ENCODE measurements at places on chromosomes 5 and 9.

GRCh38 chr9:136089697-136090045, 5.4 kb downstream of the NACC2 start:
- DNase-seq: no peak

GRCh38 chr9:111843971-111844370, 49.2 kb upstream of the SHOC1 start:
- DNase-seq: no peak

- DNase-seq: no peak
Measured at GRCh38 chr9:114291886-114292590, 30.9 kb upstream of the ORM1 start.

GRCh38 chr9:6272229-6272598, 56.0 kb upstream of the TPD52L3 start:
- DNase-seq: no peak

- DNase-seq: no peak
Measured at GRCh38 chr9:27749838-27750237, 176.6 kb upstream of the C9orf72 start.

GRCh38 chr5:96714951-96715451, 52.8 kb downstream of the CAST start:
- DNase-seq: no peak

DNA sequence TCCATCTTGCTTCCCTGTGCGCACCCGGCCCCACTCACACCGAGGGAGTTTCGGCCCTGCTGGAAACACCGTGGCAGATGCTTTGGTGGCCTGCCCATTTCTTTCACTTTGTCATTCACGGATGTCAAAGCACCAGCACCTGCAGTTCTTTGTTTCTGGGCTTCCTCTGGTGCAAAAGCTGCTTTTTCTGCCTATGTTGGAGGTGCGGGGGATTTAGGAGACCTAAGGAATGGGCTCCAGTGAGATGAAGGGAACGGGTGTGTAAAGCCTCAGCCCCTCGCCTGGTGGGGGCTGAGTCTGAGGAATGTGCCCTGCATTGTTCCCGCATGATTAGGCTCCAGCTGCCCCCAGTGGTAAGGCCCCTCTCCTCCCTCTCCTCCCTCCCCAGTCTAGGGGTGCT, 62.3 kb downstream of the THBS4 start:
- DNase-seq: no peak

GRCh38 chr5:173671121-173671949, 54.9 kb upstream of the BOD1 start:
- no peak for DNase-seq
